ENCODE measurements at places on chromosomes 6 and 20. TPM values are rescaled to one million over a fixed set of nuclear protein-coding genes. Genes with fewer than 3 reads are reported as not detected.

- no peak for DNase-seq
These were observed 434.8 kb downstream of the ADGRB3 start for GRCh38 chr6:69069881-69070280.

GRCh38 chr6:24660105-24660504, 6.6 kb downstream of the TDP2 start:
- DNase-seq: no peak

DNA sequence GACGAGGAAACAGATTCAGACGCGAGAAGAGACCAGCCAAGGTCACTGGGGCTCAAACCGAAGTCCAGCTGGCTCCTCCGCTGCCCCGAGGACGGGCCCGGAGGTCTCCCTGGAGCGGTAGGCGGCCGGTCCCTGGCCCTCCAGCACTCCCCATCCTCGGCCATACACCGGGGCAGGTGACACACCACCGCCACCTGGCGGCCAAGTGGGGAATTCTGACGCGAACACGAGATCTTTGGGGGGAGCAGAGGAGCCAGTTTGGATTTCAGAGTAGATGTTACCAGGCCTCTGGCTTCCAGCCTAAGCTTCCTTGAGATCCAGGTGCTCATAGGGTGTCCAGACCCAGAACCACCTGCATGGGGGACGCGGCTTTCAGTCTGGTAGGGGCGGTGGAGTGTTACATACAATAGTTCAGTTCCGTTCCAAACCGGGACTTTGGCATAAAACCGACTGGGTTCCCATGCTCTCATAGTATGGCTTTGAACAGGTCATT, 16.1 kb downstream of the BPIFB1 start:
- peak; percentile 78 for DNase-seq

DNA sequence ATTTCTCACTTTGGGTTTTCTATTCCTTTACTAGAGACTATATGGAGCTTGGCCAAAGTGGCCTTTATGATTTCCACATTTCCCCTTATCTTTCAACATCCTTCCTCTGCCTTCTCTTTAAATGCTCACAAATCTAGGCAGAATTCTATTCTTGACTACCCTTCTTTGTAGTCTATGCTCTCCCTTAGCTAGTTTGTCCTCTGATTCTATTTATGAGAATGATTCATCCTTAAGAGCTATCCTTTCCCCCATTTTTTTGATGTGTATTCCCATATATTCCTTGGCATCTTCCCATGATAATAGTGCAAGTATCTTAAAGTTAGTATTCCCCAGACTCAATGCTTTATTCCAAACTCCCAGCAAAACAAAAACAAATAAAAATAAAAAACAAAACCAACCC, 53.1 kb downstream of the IL20RA start:
- no peak for DNase-seq

Gene FUT9
- not detected for total RNA-seq

Gene CDK19
- 44.8 TPM for total RNA-seq
